ENCODE measurements at places on chromosomes 3 and 15. TPM values are rescaled to one million over a fixed set of nuclear protein-coding genes. Genes with fewer than 3 reads are reported as not detected.

DNA sequence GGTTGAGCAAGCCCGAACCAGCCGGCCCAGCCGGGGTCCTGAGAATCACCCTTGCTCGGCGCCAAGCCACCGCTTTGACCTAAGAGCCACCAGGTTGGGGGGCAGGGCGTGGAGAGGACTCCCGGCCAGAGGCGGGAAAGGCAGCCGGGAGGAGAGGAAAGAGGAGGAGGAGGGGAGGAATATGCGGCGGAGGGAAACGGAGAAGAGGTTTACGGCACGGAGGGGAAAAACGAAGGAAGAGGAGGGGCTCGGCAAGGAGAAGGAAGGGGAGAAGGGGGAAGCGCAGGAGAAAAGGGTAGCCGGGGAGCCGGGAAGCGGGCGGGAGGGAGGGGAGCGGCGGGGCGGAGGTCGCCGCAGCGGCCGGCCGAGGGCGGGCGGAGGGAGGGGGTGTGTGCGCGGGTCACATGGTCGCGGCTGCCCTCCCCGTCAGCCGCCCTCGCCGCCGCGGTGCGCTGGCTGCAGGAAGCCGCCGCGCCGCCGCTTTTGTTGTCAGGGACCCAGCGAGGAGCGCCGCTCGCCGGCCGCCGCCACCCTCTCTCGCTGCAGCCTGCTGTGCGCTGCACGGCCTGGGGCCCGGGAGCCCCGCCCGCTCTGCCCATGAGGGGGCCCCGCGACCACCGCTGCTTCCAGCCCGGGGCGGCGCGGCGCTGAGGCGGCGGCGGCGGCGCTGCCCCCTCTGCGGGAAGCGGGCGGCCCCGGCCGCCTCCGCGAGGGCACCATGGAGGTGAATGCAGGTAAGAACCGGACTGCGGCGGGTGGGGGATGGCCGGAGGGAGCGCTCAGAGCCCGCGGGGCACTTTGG lies at the start of gene NR1D2:
TSS of gene NR1D2 (plus strand) at position 426 of the 802 bp plus-strand sequence. CDS start at position 719, 293 bp downstream.
- peak; percentile 82 for DNase-seq

DNA sequence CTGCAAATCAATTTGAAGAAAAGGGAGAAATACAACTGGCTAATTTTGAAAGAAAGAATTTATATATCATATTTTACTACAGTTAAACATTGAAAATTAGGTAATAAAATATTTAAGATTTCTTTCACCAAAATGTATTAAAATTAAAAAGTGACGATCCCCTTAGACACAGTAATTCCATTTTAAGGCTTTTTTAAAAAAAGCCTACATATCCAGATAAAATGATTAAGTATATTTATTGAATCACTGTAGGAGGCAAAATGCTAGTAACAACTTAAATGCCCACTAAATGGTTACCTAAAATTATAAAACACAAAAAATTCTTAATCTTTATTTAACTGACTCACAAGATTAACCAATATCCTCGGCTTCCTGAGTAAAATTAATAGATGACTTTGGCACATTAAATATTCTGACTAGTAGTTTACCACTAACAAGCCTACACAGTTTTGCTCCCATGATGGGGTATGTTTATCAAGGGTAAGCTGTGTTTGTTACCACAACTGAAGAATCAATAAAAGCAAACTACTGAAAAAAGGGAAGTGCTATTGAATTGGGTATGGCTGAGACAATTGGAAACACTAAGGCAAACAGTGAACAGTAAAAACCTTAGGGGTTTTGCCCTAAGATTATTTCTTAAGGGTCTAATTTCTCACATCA lies 28.4 kb downstream of the ANKRD28 start:
- DNase-seq = no peak

The ERICH6 gene
- 0.75 TPM for polyA plus RNA-seq

- DNase-seq = no peak
Measured at GRCh38 chr3:12758025-12758781, 856 bp downstream of the TMEM40 start.

GRCh38 chr3:101840066-101840465 lies 9.2 kb upstream of the NFKBIZ start:
- DNase-seq = no peak

- no peak for DNase-seq
Measured at GRCh38 chr15:47301481-47301880, 415.8 kb upstream of the SEMA6D start.

- no peak for DNase-seq
Measured at GRCh38 chr15:48091522-48091921, 29.3 kb upstream of the SLC24A5 start.

The C3orf22 gene
- not detected for polyA plus RNA-seq

DNA sequence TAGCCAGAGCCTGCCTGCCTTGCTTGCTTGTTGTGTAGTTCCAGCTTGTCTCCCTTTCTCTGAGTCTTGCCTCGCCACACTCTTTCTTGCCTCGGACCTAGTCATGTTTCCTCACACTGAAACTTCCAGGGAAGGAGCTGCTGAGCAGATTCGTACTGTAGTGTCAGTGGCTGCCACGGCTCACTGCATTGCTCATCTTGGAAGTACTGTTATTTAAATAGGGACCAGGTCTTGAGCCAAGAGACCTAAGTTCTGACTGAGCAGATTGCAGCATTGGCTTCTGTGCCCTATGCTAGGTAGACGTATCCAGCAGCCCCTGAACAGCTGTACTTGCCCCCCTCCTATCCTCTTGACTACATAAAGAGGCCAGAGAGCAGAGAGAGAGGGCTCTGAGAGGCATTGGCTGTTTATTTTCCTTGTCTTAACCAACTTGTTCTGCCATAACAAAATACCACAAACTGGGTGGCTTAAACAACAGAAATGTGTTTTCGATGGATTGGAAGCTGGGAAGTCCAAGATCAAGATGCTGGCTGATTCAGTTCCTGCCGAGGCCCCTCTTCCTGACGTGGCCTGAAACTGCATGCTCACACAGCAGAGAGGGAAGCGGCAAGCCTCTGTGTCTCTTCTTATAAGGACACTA lies 5.8 kb upstream of the RARRES1 start:
- DNase-seq = no peak

The SLC51B gene
- not detected for polyA plus RNA-seq

DNA sequence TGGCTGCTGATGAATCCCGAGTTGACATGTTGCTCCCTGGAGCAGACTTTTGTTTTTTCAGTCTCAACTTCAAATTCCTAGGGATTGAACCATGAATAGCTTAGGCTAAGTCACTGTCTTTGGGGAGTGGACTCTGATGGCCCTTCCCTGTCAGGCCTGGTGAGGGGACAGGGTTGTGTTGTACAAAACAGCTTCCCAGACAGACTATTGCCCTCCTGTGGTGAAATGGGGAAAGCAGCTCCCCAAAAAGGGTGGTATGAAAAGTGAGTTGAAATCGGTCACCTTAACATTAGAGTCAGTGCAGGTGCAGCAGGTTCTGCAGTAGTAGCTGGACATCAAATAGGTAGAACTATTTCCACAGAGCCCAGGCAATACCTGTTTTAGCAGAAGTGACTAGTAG lies 775.6 kb downstream of the ROBO2 start:
- DNase-seq = no peak

- no peak for DNase-seq
Measured at GRCh38 chr3:162021206-162021605, 524.6 kb downstream of the OTOL1 start.

The SH3GL3 gene
- polyA plus RNA-seq = 0.34 TPM

GRCh38 chr3:102132370-102132769 lies 283.1 kb downstream of the NFKBIZ start:
- DNase-seq = no peak

GRCh38 chr3:98554580-98554979 lies 22.8 kb downstream of the GPR15 start:
- DNase-seq = no peak

- no peak for DNase-seq
Measured at GRCh38 chr3:190864002-190864401, 1.5 kb upstream of the GMNC start.

DNA sequence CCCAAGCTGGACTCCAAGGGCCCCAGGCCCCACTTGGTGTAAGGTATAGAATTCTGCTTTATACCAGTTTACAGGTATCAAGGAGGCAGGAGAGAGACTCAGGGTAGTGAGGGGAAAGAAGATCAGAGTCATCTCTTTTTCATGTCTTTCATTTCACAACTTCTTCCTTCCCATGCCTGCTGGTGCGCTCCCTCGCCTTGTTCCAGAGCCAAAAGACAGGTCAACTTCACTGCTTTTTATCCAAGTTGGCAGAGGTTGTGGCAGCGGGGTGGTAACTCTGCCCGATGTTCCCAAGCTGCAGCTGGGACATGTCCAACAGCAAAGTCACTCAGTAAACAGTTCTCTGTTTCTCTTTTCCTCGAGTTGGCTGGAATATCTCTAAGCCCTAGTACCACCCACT lies 86.3 kb upstream of the TCF12 start:
- DNase-seq = no peak

DNA sequence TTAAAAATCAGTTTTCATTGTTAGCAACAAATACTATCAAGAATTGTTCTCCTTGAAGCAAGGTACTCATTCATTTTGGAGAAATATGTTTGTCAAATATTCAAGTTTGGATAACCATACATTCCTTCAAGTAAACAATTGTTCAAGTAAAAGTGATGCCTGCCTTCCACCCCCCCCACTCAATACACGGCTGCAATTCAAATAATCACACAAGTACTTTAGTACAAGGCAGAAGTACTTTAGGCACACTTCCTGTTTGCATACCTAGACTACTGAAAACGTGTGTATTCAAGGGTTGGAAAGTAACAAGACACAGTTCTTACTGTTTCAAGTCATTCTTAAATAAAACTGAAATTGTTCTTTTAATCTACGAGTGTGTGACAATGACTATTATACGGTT lies 45.4 kb downstream of the TJP1 start:
- no peak for DNase-seq

The PRSS50 gene
- polyA plus RNA-seq = not detected

DNA sequence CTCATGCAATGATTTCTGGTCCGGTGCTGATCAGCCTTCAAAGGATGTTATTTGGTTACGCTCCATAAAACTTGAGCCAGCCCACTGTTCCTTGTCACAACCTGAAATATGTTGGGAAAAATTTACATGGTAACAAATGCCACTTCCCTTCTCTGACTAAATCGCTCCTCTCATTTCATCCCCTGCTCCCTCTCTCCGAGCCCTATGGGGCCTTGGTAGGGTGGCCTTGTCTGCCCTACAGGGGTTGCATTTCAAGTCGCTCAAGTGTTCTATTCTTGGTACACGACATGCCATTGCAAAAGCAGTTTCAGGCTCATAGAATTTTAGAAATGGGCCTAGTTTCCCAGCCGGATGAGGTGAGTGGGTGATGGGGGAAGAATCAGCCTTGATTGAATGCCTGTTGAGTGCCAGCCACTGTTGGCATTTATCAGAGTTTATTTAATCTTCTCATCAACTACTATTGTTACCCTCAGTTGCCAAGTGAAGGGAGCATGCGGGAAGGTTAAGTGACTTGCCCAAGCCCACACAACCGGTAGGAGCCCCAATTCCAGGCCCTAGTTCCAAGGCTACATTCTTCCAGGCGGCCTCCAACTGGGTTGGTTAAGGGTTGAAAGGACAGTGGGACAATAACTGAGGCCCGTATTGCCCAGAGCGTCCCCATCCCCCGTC lies 961 bp upstream of the ABHD2 start:
- DNase-seq = no peak

The ADAMTS7 gene
- not detected for polyA plus RNA-seq

- no peak for DNase-seq
Measured at GRCh38 chr3:149587383-149587782, 70.4 kb downstream of the WWTR1 start.

- DNase-seq = no peak
Measured at GRCh38 chr15:100928632-100929280, 9.6 kb downstream of the LRRK1 start.

- DNase-seq = peak; percentile 87
Measured at GRCh38 chr3:51024765-51025632, 350.3 kb downstream of the DOCK3 start.

- DNase-seq = no peak
Measured at GRCh38 chr15:81411051-81411450, 37.0 kb upstream of the TMC3 start.
